ENCODE measurements at places on chromosomes 7 and 10. TPM values are rescaled to one million over a fixed set of nuclear protein-coding genes. Genes with fewer than 3 reads are reported as not detected.

The ITGA8 gene
- total RNA-seq: not detected

The COBL gene
- total RNA-seq: under 0.01 TPM

The WNT8B gene
- total RNA-seq: not detected

The AZGP1 gene
- total RNA-seq: not detected

The VIPR2 gene
- total RNA-seq: not detected

The JAZF1 gene
- 7.0 TPM for total RNA-seq

The GPC2 gene
- 0.73 TPM for total RNA-seq

The HMX2 gene
- total RNA-seq: not detected

The RAB11FIP2 gene
- 22.4 TPM for total RNA-seq

The ANKRD2 gene
- total RNA-seq: 2.9 TPM

The RNLS gene
- total RNA-seq: 14.0 TPM

The CCDC3 gene
- not detected for total RNA-seq

The PLXNA4 gene
- total RNA-seq: 2.2 TPM

The STK31 gene
- total RNA-seq: not detected

The HTRA1 gene
- 310 TPM for total RNA-seq
